ENCODE measurements at places on chromosomes 12 and 14.

- peak; percentile 3 for DNase-seq
Measured at GRCh38 chr12:57983146-57983857, 41.9 kb downstream of the ATP23 start.

- DNase-seq: no peak
Measured at GRCh38 chr12:119642986-119643385, 24.9 kb upstream of the PRKAB1 start.

- DNase-seq: no peak
Measured at GRCh38 chr12:110289044-110289710, 8.1 kb downstream of the ATP2A2 start.

- DNase-seq: no peak
Measured at GRCh38 chr12:56804169-56804568, 41.0 kb downstream of the HSD17B6 start.

DNA sequence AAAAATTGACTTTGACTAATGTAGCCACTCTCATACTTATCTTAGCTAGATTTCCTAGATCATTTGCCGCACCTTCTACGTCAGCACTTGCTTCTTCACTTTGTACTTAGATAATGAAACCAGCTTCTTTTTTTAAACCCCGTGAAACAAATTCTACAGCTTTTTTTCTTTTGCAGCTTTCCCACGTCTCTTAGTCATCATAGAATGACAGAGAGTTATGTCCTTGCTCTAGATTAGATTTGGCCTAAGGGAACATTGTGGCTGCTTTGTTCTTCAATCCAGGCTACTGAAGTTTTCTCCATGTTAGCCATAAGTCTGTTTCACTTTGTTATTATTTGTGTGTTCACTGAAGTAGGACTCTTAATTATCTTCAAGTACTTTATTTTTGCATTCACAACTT lies 94.9 kb downstream of the SLCO1A2 start:
- DNase-seq: no peak

DNA sequence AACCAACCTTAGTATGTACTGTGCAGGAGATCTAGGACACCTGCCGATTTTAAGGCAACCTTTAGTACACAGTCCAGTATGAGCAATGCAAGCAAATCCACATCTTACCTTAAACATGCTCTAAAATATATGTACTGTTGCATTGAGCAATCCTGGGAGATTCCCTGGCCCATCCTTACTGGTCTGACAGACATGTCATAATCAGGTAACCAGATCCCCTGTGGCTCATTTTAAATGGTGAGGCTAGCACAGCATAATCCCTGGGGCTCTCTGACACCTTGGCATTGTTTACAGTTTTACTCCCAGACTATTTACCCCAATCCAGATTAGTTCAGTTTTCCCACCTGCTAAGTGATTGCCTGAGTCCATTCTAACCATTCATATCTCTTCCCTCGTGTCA lies 15.1 kb downstream of the BMAL2 start:
- DNase-seq: no peak

GRCh38 chr14:89959853-89960445 lies 4.2 kb downstream of the TDP1 start:
- no peak for DNase-seq

- peak; percentile 77 for DNase-seq
Measured at GRCh38 chr12:127170226-127171180, 1096.5 kb upstream of the TMEM132C start.

GRCh38 chr14:102495491-102496330 lies 13.9 kb downstream of the ANKRD9 start:
- no peak for DNase-seq

- DNase-seq: no peak
Measured at GRCh38 chr14:92954933-92955332, 32.0 kb downstream of the CHGA start.

GRCh38 chr12:22677781-22678574 lies 53.0 kb downstream of the ETNK1 start:
- DNase-seq: no peak

DNA sequence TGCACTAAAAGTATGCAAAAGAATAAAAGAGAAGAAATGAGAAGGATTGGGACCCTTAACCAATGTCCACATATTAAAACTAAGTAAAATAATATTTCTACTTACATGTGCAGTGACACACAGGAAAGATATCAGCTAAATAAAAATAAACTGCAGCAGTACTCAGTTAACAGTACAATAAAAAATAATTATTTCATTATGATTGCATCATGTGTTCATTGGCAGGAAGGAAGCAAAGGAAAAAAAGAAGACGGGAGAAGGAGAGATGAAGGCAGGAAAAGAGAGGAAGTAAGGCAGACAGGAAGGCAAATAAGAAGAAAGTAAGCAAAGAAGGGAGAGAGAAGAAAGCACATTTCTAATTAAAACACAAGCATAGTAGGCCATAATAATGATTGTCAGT lies 33.0 kb downstream of the RASSF9 start:
- no peak for DNase-seq

- no peak for DNase-seq
Measured at GRCh38 chr14:81449576-81449975, 49.5 kb upstream of the STON2 start.

DNA sequence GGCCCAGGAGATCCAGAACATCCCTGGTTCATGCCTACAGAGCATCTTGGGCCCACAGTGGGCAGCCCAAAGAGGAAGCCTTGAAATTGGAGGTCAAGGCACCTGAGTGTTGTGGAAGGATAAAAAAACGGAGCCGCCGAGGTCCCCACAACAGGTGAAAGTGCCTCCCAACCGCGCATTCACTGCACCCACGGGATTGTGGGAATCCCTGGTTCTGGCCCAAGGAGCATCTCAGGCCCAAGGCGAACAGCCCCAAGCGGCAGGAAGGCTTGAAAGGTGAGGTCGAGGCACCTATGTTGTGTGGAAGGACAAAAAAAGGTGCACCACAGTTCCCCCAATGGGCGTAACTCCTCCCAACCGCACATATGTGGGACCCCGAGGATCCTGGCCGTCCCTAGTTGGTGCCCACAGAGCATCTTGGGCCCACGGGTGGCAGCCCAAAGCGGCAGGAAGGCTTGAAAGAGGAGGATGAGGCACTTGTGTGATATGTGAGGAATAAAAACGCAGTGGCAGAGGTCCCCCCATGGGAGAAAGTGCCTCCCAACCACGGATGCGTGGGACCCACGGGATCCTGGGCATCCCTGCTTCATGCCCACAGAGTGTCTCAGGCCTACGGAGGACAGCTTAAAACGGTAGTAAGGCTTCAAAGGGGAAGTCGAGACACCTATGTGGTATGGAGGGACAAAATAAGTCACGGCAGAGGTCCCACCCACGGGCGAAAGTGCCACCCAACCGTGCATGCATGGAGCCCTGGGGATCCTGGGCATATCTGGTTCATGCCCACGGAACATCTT lies 583.9 kb downstream of the ALG10 start:
- no peak for DNase-seq

DNA sequence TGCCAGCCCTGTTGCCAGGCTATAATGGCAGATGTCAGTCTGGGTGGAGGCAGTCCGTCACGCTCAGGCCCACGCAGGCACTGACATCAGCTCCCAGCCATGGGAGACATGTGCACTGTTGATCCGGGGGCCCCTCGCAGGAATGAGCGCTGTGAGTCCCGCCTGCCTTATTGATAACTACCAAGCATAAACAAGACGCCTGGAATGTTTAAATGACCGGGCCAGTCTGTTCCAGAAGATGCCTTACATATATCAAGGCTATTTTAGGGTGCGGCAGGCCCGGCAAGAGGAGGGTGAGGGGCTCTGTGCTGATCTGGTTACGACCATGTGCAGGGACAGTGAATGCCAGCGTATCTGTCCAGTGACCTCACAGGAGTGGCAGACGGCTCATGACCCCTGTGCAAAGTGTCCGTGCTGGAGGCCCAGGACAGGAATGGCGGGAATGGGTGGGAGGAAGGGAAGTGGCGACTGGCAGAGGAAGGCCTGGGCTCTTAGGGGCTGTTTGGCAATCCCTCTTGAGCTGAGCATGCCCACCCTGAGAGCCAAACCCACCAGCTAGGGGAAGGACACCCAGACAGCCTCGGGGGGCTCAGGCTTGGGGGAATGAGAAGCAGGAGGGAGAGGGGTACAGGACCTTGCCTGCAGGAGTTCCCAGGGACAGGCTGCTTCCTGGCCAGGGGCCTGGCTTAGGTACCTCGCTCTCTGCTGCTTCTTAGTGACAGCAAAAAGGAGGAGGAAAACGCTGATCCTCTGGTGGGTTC lies 49.3 kb downstream of the DLK1 start:
- DNase-seq: no peak

GRCh38 chr12:22967171-22967570 lies 342.2 kb downstream of the ETNK1 start:
- no peak for DNase-seq

DNA sequence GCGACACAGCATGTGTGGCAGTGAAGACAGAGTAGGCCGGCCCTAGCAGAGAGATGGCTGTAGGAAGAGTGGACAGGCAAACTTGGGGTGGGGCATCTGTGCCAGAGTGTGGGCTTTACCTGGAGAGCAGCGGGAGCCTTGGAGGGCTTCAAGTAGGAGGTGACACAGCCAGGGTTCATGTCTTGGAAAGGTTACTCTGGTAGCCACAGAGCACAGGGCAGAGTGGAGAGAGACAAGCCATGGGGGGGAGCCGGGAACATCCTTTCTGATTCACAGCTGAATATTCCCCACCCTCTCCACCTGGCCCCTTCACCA lies 53.5 kb upstream of the DIO3 start:
- no peak for DNase-seq

DNA sequence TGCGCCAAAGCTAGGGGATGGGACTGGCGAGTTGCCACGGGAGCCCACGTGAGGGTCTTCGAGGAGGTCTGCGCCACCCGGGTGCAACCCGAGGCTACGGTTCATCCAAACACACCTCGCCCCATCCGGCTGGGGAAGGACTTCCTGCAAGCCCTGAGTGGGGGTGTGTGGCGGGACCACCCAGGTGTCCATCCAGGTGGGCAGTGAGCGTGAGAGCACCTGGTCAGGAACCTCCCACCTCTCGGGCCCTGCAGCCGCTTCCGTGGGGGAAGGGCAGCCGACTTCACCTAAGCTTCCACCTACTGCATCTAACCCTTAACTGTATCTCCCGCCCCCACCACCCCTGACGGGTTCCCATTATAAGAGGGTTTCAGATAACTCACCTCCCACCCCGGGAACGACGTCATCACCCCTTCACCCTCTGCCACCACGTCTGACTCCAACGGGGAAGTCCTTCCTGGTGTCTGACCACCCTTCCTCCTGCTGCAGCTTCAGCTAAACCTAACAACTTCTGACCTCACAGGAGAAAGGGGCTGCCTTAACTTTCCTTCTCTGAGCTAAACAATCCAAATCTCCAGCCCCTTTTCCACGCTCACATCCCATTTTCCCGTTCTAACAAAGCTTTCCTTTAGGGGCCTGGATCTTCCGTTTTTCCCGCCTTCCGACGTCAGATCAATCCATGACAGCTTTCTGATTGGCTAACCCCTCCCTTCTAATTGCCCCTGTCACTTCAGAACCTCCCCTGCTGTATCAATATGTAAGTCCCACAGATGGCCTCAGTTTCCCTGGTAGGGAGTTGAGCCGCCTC lies 27.4 kb upstream of the SMUG1 start:
- DNase-seq: no peak

DNA sequence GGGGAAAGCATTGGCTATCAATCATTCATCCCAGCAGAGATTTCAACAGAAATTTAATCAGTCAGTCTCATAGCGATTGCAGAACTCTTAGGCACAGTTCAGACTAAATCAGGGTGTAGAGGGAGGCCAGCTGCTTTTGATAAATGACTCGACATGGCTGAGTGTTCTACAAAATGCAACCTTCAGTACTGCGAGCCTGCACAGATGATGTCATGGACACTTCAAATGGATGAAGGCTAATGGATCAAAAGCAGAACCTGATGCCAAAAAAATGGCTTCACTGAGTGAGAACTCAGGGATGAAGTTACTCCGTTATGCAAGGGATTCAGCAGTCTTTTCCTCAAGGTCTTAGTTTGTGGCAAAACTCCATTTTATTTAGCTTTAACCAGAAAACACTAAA lies 167.3 kb downstream of the DACT1 start:
- DNase-seq: no peak

- no peak for DNase-seq
Measured at GRCh38 chr12:49093792-49094159, 825 bp downstream of the DHH start.

GRCh38 chr14:57462551-57462950 lies 31.1 kb downstream of the CCDC198 start:
- no peak for DNase-seq

DNA sequence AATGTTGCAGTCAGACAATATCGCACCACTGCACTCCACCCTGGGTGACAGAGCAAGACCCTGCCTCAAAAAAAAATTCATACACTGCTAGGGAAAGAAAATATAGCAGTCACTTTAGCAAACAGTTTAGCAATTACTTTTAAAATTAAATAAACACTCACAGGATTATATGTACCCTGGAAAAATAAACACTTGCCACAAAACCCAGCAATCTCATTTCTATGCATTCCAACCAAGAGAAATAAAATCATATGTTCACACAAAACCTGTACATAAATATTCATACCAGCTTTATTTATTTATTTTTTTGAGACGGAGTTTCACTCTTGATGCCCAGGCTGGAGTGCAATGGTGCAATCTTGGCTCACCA lies 20.2 kb downstream of the ATXN2 start:
- DNase-seq: no peak

DNA sequence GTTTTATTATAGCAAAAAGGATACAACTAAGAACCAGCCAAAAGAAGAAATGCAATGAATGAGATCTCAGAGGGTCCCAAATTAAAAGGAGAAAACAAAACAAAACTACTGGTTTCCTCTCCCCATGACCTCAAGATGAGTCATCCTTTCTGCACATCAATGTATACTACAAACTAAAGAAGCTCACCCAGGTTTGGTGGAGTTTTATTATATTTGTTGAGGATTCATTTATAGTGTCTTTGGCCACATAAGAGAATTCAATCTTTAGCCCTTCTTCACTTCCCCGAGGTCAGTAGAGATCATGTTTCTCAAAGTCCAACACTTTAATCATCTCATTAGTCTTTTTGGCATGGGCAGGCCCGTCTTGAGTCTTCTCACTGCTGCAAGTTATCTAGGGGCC lies 210.6 kb downstream of the SLC6A15 start:
- no peak for DNase-seq

- no peak for DNase-seq
Measured at GRCh38 chr12:58818546-58818945, 101.8 kb downstream of the LRIG3 start.

GRCh38 chr12:90972226-90972625 lies 17.2 kb upstream of the CCER1 start:
- no peak for DNase-seq

- DNase-seq: no peak
Measured at GRCh38 chr14:99605299-99605961, 1.4 kb upstream of the CCDC85C start.

DNA sequence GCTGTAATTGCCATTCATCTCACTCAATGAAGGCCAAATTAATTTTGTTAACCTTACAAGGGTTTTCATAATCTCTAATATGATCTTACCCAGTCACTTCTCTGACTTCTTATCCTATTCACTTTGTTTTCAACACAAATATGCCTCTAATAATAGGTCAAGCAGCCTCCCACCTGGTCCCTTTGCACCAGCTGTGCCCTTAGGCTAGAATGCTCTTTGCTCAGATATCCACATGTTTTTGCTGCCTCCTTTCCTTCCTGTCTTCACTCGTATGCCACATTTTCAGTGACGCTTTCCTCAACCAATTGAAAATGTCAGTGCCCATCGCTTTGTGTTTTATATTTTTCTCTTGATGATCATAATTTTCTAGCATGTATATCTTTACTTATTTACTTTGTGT lies 106.4 kb upstream of the SYT10 start:
- no peak for DNase-seq

- DNase-seq: no peak
Measured at GRCh38 chr12:57044889-57045288, 5.0 kb downstream of the MYO1A start.

- no peak for DNase-seq
Measured at GRCh38 chr12:20248646-20249045, 119.7 kb upstream of the PDE3A start.

GRCh38 chr12:116603546-116604177 lies 44.5 kb downstream of the MAP1LC3B2 start:
- DNase-seq: no peak

Measured in GM04503 (cell line).